Caco-2 (cell line): ENCODE measurements at places on chromosomes 11 and 22. TPM values are rescaled to one million over a fixed set of nuclear protein-coding genes. Genes with fewer than 3 reads are reported as not detected.

The FGF19 gene
- total RNA-seq, result 1.1 and 1.7 TPM in 2 replicates

DNA sequence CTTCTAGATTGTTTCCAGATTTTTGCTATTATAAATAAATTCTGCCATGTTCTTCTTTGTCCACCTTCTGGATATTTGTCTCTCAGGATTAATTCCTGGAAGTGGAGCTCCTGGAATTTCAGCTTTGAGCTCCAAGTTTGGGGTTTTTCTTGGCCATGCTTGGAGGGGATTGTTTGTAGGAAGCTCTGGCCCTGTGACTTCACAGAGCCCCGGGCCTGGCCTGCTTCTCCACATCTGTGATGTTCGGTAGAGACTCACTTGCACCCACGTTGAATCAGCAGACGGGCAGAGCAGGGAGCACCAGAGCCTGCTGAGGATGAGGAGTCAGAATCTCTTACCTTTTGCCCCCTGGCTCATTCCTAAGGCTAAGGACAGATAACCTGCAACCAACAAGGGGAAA, 35.7 kb downstream of the LRRC32 start:
- peaks cover 3% of the 10 kb centered on the region for H3K27me3 ChIP-seq
- H3K4me3 ChIP-seq, result no peak overlapping the region
- no peaks in the 10 kb centered on the region for H3K4me1 ChIP-seq
- no peak for DNase-seq
- H3K36me3 ChIP-seq, result no peaks in the 10 kb centered on the region

DNA sequence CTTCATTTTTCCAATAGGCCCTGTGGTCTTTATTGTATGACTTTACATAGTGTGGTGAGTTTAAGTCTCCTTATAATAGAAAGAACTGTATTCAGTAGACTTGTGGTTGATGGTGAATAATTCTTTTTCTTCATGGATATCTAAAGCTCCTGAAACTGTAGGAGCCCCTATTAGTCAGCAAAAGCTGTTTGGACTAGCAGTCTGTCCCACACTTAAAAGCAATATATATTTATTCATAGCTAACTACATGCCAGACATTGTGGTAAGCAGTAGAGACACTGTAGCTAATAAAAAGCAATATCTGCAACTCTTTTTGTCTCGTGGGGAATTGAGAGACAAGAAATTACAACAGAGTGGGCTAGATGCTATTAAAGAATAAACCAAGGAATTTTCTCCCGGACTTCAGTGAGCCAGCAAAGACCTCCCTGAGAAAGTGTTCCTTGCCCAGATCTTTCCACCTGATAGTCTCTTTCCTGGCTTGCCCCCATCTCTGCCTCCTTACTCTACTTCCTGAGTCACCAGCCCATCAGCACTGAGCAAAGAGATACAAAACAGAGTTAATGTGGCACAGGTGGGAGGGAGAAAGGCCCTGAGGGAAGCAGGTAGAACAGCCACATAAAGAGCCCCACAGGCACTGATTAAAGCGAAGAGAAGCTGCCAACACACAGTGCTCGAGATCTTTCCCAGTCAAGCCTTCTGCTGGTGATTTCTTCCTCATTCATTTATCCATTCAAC, 1.4 kb upstream of the OR52W1 start:
- H3K27ac ChIP-seq, result no peak overlapping the region
- no peaks in the 10 kb centered on the region for H3K27me3 ChIP-seq
- no peak for DNase-seq
- H3K4me3 ChIP-seq, result no peak overlapping the region
- no peaks in the 10 kb centered on the region for H3K4me1 ChIP-seq

GRCh38 chr11:27717377-27717776, 17.1 kb upstream of the BDNF start:
- H3K27me3 ChIP-seq, result no peaks in the 10 kb centered on the region
- no peak overlapping the region for H3K27ac ChIP-seq
- H3K4me1 ChIP-seq, result peaks cover 5% of the 10 kb centered on the region; the same call in 1 of the 2 replicates
- H3K36me3 ChIP-seq, result no peaks in the 10 kb centered on the region

The PTPRCAP gene
- 0.27 TPM in 1 of 2 replicates, not detected in the other for total RNA-seq

- no peak overlapping the region for H3K27ac ChIP-seq
- DNase-seq, result no peak
- H3K4me3 ChIP-seq, result no peak overlapping the region
- H3K4me1 ChIP-seq, result peaks cover 7% of the 10 kb centered on the region; the same call in 1 of the 2 replicates
Measured at GRCh38 chr22:28714043-28714628, 27.5 kb downstream of the CHEK2 start.

DNA sequence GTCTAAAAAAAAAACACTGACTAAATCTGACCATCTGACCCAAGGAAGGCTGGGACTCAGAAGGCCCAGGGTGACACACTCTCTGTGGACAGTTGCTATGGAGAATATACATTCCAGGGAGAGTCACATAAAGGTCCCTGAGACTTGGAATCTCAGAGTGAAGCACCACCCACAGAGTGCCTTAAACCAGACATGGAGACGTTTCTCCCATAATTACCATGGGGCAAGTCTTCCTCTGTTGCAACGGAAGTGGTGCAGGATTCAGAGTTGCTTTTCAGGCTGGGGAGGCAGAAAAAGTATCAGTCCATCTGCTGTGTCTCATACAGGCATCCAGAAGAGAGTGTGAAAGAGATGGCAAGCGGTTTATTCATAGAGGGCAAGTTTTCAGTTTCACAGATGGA, 58.7 kb upstream of the SLN start:
- no peaks in the 10 kb centered on the region for H3K36me3 ChIP-seq
- H3K4me1 ChIP-seq, result no peaks in the 10 kb centered on the region
- no peaks in the 10 kb centered on the region for H3K27me3 ChIP-seq
- H3K4me3 ChIP-seq, result no peak overlapping the region
- H3K27ac ChIP-seq, result no peak overlapping the region

The TSSK2 gene
- not detected in 2 replicates for total RNA-seq
